ENCODE measurements at places on chromosomes 4 and X.
A peak's percentile ranks its signal among the peaks of the same experiment; 100 is the strongest.

- peak; percentile 19 for DNase-seq
Measured at GRCh38 chrX:134396174-134396573, 63.8 kb upstream of the HPRT1 start.

- DNase-seq: no peak
Measured at GRCh38 chrX:137565318-137565904, 516 bp upstream of the ZIC3 start.

DNA sequence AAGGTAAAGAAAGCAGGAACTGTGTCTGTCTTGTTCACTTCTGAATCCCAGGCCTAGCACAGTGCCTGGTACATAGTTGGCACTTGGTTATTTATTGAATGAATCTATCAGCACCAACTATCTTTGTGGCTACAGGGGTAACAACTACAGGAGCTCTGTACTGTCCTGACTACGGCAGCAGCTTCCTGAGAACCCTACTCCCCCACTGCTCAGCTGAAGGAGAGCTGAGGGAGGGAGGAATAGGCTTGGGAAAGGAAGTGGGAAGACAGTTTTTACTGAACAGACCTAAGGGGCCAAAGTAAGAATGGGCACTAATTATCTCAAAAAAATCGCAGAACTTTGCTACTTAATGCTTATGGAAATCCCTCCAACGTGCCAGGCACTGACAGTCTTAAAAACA is 156.1 kb upstream of the RAPGEF2 start:
- no peak for DNase-seq

- DNase-seq: peak; percentile 37
Measured at GRCh38 chr4:158190718-158191117, 17.9 kb upstream of the GASK1B start.

- DNase-seq: peak; percentile 70
Measured at GRCh38 chr4:150501009-150501727, 80.8 kb upstream of the MAB21L2 start.

DNA sequence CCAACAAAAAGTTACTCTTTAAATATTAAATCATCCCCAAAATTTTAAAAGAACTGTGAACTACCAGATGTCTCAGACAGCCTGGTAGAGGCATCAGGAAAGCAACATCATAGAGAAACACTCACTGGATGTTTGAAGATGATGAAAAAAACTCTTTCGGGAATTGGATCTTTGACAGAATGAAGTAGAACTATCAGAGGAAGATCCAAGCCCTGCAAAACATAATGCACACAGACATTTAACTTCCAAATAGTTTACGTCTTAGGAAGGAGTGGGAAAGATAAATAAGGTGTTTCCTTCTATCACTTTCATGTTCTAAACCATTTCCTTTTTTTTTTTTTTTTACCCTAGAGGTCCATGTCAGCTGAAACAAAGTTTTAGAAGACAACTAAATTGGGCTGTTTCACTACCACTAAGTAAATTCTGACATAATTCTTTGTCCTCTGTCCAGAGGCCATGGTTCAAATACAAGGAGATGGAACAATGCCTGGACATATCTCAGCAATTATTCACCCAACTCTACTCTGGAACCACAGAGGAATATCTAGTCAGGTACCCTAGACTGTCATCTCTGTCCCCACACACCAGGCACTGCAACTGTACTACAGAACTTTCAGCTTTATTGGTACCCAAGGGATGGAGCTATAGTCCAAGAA is 217.7 kb upstream of the INTU start:
- DNase-seq: no peak

DNA sequence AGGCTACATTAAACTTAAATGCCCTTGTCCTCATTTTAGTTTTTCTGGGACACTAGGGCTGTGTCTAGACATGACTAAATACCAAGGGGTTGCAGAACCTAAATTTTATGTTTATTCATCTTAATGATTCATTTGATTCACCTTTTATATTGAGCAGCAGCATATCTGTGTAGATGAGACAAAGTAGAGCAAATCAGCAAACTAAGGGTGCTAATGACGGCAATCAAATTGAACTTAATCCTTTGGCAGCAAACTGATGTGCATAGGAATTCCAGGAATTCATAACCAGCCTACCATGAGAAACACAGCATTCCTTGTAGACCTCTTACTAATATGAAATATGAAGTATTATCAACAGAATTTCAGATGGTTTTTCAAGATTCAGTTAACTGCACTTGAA is 25.1 kb downstream of the EPHA5 start:
- no peak for DNase-seq

DNA sequence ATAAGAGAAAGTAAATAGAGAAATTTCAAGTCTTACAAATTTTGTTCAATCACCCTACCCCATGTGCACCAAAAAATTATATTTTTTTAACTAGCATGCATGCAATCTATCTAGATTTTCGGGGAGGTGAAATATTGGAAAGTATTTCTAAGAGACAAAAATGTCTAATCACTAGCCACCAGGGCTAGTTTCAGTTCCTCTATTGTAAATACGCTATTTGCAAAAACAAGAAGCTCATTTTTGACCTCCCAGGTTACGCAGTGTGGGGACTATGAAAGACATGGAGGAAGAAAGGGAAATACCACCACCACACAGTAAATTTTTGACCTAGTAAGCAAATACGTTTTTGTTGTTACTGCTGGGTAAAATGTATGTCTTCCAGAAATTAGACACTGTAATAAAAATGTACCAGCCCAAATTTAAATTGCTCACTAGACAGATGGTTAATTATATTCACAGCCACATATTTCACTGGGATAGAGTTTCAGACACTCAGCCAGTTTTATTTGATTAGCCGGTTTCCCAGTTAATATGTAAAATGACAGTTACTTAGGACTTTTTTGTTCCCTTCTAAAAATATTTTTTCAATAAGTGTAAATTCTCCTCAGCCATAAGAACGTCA is 2.2 kb downstream of the NEXMIF start:
- no peak for DNase-seq

GRCh38 chrX:9671998-9672397 is 93.6 kb downstream of the GPR143 start:
- DNase-seq: no peak

DNA sequence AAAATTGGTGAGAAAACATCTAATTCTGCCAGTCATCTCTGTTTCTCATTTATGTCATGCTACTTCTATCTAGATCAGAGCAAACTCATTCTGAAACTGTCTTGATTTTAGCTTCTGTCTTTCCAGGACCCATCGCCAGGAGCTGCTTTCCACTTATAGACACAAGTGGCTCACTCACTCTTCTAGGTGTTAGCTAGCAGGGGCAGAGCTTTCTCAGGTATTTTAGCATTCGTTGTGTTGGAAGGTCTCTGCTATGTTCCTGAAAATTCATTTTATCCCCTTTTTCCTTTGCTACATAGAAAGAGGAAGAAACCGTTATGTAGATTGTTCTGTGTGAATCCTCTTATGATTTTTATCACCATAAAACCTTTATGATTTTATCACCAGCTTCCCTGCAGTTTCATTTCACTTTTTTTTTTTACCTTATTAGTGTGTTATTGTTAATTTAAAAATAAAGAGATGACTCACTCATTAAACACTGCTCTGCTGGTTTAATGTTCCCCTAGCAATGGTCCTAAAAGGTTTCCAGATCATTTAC is 246.6 kb upstream of the AADAT start:
- DNase-seq: no peak
